Activated CD8-positive, alpha-beta memory T cell treated with anti-CD3 and anti-CD28 coated beads for 24 hours (primary cell): ENCODE measurements at places on chromosomes 6 and 20.

- DNase-seq = no peak
These were observed 121.3 kb downstream of the TRMT11 start for GRCh38 chr6:126107475-126108166.

- DNase-seq = no peak
These were observed 36.4 kb downstream of the RIPOR3 start for GRCh38 chr20:50654904-50655303.

DNA sequence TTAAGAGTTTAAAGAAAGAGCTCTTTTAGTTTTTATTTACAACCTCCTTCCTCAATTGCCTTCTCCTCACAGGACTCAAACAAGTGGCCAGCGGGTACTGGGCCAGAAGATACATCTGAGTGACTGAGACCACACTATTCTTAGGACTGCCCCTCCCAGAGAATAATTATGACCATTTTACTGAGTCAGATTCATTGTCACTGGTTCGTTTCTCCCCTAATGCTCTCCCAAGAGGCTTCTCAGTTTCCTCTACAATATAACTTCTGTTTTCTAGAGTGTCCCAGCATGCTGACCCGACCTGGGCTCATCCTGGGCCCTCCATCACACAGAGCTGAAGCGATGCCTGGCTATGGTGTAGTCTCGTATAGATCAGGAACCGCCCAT lies 279.9 kb downstream of the CD83 start:
- DNase-seq = no peak

DNA sequence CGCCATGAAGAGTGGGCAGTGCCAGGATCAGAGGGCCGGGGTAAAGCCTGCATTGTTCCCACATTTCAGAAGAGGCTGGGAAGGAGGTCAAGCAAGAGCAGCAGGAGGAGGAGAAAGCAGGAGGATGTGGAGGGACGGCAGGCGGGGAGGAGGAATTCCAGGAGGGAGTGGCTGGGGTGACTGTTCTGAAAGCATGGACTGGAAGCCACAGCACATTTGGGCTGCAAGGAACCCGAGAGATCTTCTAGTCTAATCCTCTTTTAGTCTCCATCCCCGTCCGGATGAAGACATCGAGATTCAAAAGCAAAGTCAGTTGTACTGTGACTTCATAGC lies 76.9 kb downstream of the FAM50B start:
- DNase-seq = no peak

GRCh38 chr6:138000941-138001340 lies 106.3 kb downstream of the PERP start:
- no peak for DNase-seq

- no peak for DNase-seq
These were observed 67.2 kb downstream of the PLCG1 start for GRCh38 chr20:41204304-41205265.

- DNase-seq = no peak
These were observed 296.6 kb upstream of the MANEA start for GRCh38 chr6:95280686-95281273.
